Activated CD8-positive, alpha-beta T cell treated with anti-CD3 and anti-CD28 coated beads for 36 hours (primary cell): ENCODE measurements at places on chromosomes 2 and 18.

DNA sequence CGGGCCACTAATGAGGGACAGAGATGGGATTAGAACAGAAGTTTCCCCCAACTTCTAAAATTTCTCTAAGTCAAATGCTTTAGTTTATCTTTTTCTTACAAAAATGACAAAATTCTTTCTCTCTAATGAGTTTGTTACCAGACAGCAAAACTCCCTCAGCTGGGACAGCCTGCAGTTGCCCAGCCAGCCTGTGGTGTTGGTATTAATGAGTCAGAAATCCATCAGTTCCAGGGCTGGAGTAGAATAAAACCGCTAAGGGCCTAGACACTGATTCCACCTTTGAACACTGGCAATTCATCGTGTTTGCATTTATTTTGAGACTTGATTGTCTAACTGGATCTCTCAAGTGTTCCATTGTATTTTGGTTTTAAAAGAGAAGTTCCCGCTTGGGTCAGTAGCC lies 38.3 kb upstream of the SMAD2 start:
- no peak for DNase-seq

- DNase-seq = peak; percentile 52
Observed at GRCh38 chr2:25700221-25700660, 26.9 kb upstream of the DTNB start.

DNA sequence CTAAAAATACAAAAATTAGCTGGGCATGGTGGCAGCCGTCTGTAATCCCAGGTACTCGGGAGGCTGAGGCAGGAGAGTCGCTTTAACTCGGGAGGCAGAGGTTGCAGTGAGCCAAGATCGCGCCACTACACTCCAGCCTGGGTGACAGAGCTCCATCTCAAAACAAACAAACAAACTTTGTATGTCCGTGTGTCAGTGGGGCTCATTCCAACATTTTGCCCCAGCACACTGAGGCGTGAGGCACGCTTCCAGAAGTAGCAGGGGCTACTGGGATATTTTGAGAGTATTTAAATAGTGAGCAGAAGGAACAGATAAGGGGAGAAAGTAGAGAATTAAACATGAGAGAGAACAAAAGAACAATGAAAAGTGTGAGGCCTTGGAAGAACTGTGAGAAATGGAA lies 83.3 kb upstream of the TANK start:
- DNase-seq = no peak

- DNase-seq = no peak
Observed at GRCh38 chr2:239846789-239847676, 178.1 kb downstream of the NDUFA10 start.

GRCh38 chr2:98554116-98554861 lies 54.0 kb downstream of the COA5 start:
- no peak for DNase-seq

DNA sequence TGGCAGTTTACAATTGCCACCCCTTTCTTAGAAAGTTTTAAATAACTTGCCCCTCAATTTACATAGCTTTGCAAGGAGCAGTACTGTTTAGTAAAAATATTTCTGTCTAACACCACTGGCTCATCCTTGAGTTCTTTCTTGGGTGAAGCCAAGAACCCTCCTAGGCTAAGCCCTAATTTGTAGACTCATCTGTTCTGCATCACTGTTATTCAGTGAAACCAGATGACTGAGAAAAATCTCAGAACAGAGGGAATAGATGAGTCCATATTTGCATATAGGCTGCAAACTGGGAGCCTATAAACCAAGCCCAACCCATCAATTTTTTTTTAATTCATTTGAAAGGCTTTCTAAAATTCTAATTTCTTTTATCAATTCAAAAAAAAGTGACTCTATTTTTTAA lies 161.4 kb upstream of the TFPI start:
- DNase-seq = no peak
